ENCODE measurements at places on chromosomes 4 and X.

- DNase-seq = no peak
Observed at GRCh38 chrX:68177542-68177941, 255.8 kb downstream of the OPHN1 start.

GRCh38 chr4:176708771-176709311 is 83.9 kb downstream of the VEGFC start:
- DNase-seq = no peak

DNA sequence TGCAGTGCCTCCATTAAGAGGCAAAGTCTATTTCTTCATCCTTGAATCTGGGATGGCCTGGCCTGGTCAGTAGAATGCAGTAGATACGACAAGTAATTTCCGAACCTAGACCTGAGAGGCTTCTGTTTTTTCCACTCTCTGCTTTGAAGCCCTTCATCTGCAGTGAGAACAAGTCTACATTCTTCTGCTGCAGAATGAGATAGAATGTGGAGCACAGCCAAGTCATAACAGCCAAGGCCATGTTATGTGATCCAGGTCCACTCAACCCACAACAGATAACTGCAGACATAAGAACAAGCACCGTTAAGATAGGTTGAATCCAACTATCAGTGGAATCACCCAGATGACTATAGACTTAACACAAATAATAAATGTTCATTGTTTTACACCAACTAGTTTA is 1297.7 kb downstream of the C4orf33 start:
- DNase-seq = no peak

DNA sequence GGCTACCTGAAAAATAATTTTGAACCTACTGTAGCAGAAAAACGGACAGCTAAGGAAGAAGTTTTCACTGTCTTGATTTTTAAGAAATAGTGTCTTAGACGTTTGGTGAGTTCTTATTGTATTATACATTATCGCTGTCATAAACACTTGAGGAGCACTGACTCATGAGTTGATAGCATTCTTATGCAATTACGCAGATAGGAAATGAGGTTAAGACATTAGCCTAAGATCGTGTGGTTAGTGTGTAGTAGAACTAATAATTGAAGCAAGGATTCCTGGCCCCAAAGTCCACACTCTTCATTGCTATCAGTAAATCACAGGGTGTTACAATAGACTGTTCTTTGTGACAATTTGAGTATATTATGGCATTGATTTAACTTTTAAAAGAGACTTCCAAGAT is 238.1 kb downstream of the ARAP2 start:
- no peak for DNase-seq

GRCh38 chrX:50202539-50202938 is 1.7 kb upstream of the AKAP4 start:
- DNase-seq = no peak

DNA sequence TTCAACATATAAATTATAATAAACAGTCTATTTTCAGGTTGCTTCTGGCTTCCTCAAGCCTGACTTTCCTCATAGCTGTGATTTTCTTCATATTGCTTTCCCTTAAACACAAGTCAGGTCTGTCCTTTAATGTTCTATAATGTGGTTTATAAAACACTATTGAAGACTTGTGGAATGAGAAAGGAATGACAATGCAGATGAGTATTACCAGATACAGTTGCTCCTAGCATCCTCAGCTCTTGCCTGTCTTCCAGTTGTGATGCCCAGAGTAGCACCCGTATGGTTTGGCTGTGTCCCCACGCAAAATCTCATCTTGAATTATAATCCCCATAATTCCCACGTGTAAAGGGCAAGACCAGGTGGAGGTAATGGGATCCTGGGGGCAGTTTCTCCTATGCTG is 265.7 kb upstream of the BOD1L1 start:
- DNase-seq = no peak

DNA sequence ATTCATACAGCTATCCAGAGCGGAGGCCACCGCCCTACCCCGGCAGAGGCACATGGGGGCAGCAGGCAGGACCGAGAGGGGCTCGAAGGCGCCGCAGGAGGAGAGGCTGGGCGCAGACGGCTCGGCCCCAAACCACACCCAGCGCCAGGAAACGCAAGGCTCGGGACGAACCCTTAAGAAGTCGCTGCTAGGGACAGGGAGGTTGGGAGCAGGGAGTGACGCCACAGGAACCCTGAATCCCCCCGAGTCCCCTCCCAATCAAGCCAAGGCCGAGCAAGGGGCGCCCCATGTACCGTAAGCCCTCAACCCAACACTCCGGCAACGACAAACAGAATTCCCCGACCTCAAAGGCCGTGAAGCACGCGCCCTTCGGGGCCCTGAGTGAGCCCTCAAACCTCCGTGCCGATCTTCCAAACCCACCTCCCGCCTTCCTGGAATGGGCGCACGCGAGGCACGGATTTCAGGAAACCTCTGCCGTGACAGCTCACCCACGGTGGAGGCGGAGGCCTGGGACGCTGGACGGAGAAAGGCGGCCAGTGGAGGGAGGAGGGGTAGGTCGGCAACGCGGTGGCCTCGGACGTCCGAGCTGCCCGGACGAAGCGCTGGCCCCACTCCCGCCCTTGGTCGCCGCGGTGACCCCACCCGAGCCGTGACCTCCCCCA is 1.8 kb downstream of the ZFYVE28 start:
- DNase-seq = no peak

DNA sequence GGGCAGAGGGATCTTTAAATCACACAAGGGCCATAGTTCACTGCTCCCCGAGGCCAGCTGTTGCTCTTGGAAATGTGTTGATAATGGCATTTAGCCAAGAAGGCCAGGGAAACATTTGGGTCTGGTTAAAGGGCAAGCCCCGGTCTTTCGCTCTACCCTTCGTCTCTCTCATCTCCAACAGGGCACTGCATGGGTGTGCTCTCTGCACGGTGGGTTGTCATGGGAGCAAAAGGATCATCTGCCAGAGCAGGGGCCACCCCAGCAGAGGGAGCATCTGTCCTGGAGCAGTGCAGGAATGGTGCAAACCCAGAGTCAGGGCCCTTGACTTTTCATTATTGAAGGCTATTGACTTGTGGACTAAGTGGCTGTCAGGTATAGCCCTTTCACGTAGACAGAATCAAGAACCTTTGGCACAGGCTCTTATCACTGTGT is 22.7 kb upstream of the PGRMC2 start:
- no peak for DNase-seq

- DNase-seq = no peak
Observed at GRCh38 chrX:38484607-38485498, 76.5 kb upstream of the TSPAN7 start.

GRCh38 chr4:1514612-1515011 is 108.4 kb upstream of the NKX1-1 start:
- no peak for DNase-seq

DNA sequence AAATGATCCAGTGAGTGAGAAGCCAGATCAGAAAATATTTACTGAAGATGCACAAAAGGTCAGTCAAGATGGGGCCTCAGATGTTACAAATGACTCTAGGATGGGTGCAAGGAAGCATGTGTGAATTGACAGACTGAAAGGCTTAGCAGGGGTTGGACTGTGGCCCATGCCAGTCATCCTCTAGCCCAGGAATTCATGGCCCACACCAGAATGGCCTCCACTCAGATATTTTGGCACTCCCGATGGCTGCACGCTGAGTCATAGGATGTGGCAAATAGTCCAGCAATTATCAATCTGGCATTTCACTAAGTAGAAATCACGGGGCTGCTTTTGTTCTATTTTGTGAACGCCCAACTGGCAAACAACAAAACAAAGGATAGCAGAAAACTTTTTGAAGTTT is 406.5 kb downstream of the IQCM start:
- no peak for DNase-seq

DNA sequence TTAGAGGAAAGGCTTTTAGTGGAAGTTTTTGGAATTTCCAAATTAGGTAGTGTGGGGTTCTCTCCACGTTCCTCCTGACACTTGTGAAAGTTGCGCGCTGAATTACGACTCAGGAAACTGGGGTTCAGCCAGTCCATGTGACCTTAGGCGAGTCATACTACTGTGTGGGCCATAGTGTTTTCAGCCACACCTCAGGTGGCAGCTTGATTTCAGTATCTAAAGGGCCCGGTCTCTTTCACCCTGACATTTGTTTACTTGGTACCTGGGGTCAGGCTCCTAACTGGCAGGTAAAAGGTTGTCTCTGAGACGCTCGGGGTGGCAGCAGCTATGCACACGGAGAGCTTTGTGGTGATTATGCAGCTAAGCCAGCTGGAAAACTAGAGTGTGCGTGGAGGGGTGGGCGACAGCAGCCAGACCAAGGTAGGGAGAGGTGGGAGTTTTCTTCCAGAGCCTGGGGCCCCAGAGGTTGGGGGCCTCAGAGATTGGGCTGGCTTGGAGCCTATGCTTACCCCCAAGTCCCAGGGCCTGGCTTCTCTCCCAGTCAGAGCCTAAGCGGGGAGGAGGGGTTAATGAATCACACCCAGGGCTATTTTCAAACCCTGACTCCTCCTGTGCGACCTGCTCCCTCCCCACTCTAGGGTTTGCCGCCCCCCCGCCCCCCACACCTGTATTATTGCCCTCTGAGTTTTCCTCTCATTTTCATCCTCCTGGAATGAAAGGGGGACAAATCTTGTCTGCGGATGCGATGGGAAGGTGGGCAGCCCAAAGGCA is 47.2 kb downstream of the STARD8 start:
- DNase-seq = no peak

DNA sequence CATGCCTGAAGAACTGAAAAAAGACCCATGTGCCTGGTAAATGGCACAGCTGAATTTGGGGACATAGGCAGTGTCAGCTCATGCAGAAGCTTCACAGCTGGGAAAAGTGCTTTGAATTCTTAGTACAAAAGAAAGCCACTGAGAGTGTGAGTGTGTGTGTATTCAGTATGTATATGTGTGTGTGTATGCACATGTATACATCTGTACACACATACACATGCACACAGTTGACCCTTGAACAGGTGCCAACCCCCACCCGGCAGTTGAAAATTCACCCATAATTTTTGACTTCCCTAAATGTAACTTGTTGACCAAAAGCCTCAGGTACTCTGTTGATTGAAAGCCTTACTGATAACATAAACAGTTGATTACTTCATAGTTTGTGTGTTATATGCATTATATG is 49.5 kb upstream of the ENPP6 start:
- no peak for DNase-seq

DNA sequence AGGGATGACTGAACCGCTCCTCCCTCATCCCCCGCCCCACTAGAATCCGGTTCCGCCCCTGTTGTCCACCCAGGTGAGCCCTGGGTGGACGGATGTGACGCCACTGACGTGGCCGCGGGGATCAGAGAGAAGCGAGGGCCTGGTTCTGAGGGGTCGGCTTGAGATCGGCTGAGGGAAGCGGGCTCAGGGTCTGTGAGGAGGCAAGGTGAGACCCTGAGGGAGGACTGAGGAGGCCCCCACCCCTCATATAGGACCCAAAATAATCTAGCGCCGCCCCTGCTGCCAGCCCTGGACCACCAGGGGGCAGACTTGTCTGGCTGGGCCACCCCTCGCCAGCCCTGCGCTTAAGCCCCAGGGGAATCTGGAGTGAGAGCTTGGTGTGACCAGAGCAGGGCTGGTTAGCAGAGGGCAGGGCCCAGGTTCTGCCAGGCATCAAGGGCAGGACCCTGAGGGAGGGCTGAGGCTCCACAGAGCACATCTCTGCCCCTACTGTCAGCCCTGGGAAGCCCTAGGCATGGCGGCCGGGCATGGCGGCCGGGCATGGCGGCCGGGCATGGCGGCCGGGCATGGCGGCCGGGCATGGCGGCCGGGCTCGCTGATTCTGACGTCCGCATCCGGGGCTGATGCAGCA is at the start of gene MAGEA8:
TSS of gene MAGEA8 (plus strand) at position 103 of the 631 bp plus-strand sequence. CDS start 3,090 bp downstream, outside the sequence.
- no peak for DNase-seq

GRCh38 chrX:9188117-9188516 is 154.2 kb upstream of the FAM9B start:
- no peak for DNase-seq

DNA sequence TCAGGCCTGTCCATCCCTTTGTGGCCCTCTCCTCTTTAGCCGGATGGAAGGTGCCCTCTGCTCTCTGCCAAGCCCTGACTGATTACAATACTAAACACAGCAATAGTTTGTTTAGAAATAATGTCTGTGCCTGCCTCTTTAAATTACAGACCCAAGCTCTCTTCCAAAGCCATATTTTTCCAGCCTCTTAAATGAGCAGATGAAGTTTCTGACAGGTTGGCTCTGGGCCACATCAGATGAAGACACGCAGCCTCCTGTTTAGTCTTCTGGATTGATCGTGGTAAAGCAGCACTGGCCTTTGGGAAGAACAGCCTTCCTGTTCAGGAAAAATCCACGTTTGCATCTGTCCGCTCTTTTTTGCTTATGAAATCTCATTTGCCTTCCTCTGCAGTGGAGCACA is 133.6 kb downstream of the CPE start:
- DNase-seq = no peak

- no peak for DNase-seq
Observed at GRCh38 chrX:110436523-110436922, 77.9 kb downstream of the RTL9 start.

DNA sequence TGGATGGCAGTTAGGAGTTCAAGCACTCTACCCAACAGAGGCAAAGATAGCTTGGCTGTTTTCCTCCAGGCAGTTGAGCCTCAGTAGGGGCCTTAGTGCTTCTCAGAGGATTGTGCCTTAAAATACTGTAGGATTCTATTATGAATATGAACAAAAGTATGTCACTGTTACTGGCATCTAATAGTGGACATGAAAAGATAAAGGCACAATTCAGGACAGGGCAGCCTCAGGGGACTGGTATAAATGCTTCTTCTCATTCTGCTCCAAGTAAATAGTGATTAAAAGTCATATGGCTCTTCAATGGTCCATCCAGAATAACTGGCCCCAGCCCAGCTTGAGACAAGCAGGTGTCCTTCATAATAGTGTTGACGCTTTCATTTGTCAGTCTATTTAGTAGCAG is 17.7 kb downstream of the COL4A6 start:
- DNase-seq = no peak

- no peak for DNase-seq
Observed at GRCh38 chr4:79141530-79141929, 184.3 kb downstream of the NAA11 start.

GRCh38 chr4:151105454-151106032 is 6.1 kb downstream of the RPS3A start:
- DNase-seq = no peak

GRCh38 chr4:156198511-156198910 is 244.8 kb upstream of the CTSO start:
- no peak for DNase-seq

DNA sequence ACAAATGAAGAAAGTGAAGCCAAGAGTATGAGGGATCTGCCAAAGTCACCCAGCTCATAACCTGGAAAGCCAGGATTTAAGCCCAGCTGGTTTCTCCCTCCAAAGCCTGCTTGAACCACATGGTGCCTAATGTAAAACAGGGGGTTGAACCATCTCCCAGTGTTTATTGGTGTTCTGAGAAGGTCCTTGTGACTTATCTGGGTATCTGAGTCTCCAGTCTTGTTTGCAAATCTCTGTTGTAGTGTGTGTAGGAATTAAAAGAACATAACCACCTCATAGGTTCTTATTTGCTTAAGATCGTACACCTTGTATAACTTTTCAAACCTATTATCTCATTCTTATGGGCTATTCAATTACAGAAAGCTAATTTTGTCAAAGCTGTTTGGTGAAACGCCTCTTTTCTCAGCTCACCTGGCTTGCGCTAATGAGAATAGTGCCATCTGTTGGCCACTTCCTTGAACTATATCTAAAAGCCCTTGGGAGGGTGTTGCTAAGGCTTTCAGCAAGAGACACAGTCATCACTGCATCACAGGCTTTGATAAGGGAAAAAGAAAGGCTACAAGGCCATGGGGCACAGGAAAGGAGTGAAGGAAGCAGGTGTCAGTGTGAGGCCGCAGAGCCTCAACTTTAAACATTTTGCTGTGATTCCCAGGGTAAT is 34.0 kb downstream of the ETDB start:
- no peak for DNase-seq
